ENCODE measurements at places on chromosomes 4 and X.

GRCh38 chrX:87664381-87664780 lies 146.8 kb downstream of the KLHL4 start:
- DNase-seq = no peak

DNA sequence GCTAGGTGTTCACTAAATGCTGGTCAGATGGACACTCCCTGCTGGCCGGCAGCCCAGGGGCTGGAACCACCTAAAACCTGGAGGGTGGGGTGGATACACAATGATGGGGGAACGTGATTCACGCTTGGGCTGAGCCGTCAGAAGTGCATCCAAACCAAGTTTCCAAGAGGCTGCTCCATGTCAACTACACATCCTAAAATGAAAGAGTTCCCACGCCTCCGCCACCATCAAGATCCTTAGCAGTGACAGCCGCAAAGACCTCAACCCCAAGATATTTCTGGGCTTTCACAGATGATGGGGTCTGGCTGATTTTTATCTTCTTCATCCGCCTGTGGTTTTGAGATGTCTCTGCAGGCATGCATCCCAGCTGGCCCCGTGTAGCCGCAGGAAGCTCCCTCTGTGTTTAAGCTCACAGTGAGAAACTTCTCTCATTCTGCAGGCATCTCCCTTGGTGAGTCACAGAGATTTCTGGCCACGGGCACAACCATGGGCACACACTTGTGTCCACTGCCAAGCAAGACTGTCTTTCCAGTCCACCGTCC lies 84.4 kb downstream of the HTRA3 start:
- DNase-seq = no peak

- DNase-seq = no peak
These were observed 18.8 kb upstream of the MXD4 start for GRCh38 chr4:2280531-2281300.

- DNase-seq = no peak
These were observed 23.4 kb upstream of the PRPS2 start for GRCh38 chrX:12767856-12768255.

DNA sequence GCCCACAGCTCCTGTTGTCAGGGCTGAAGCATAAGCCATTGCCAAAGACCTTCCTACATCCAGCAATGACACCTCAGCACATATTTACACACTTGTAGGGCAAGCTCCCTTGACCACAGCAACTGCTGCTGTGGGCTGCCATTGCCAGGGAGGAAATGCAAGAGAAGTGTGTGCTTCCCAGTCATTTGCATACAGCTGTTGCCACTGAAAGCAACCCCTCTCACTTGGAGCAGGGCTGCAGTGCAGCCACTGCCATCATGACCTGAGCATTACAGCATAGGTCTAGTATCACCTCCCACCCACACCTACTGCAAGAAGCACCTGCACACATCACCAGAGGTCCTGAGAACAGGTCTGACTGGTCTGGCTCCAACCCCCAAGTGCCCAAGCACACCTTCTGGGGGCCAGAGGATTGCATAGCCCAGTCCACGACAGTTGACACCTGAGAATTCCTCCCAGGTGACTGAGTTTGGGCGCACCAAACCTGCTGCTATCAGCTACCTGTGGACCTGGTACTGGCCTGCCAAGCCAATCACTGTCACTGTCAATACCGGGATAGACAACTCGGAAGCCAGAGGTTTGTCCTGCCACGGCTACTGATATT lies 636.5 kb upstream of the SLIT2 start:
- no peak for DNase-seq

DNA sequence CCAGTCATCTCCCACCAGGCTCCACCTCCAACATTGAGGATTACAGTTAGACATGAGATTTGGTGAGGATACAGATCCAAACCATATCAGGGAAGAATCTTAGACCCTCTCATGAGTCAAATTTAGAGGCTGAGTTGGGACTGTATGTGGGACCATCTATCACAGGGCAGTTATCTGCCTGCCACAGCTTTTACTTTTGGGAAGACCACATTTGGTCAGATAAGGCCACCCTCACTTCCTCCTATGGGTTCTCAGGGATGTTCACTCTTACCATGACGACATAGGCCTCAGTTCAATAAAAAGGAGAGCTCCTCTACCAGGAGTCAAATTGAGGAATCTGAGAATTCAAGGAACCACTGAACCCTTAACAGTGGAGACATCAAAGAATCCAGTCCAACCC lies 2.1 kb downstream of the MAGEB2 start:
- DNase-seq = no peak

- no peak for DNase-seq
These were observed 163.7 kb downstream of the SMIM20 start for GRCh38 chr4:26077756-26078155.

All from T follicular helper cell (primary cell).